ENCODE measurements at places on chromosomes 6 and 20. TPM values are rescaled to one million over a fixed set of nuclear protein-coding genes. Genes with fewer than 3 reads are reported as not detected.

DNA sequence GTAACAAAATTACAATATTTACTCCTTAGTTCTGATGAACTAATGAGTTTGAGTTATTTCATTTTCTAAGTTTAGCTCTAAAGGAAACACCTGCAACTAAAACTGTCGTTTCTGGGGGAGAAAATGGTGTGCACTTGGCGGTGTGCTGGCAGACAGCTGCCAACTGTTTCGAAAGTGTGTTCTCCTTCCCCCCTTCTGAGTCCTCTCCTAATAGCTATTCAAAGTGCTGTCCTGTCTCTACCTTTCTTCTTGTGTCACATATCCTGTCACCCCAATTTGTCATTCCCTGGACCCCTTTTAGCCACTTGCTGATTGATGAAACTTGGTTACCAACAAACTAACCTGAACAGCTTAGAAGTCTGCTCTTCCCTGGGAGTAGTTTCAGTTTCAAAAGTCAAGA lies 4.9 kb upstream of the UBE2J1 start:
- DNase-seq = no peak

- DNase-seq = no peak
Observed at GRCh38 chr6:51678274-51678673, 409.1 kb downstream of the PKHD1 start.

DNA sequence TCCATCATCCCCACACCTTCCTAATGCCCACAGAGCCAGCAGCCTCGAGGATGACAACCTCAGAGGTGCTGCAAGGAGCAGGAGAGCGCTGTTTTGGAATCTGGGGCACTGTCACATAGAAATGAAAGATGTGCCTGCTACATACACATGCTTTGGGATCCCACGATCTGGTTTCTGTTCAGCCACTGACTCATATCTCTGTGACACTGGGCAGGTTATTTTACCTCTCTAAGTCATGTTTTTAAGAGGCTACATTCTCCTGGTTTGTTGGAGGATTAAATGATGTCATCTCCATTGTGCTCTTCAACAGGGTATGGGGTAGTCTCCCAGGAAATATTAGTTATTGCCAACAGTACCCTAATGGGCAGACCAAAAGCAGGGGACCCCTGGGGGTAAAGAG lies 32.6 kb upstream of the TAB2 start:
- no peak for DNase-seq

- no peak for DNase-seq
Observed at GRCh38 chr20:49790077-49790798, 22.4 kb upstream of the SLC9A8 start.

DNA sequence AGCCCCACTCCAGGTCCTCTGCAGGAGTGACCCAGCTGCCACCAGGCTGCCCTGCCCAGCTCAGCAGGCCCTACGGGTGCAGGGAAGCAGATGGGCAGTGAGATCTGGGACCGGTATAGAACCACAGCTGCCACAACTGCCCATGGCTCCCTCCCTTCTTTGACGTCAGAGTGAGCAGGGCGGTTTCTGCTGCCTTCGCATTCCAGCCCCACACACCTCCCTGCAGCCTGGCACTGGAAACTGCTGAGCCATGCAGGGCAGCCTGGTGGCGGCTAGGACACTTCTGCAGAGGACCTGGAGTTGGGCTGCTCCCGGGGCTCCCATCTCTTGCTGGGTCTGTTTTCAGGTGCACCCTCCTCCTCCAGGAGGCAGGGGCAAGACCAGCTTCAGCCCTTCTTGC lies 101.6 kb upstream of the CD93 start:
- peak; percentile 74 for DNase-seq

GRCh38 chr20:46333161-46333991 lies 25.1 kb upstream of the CDH22 start:
- DNase-seq = no peak

DNA sequence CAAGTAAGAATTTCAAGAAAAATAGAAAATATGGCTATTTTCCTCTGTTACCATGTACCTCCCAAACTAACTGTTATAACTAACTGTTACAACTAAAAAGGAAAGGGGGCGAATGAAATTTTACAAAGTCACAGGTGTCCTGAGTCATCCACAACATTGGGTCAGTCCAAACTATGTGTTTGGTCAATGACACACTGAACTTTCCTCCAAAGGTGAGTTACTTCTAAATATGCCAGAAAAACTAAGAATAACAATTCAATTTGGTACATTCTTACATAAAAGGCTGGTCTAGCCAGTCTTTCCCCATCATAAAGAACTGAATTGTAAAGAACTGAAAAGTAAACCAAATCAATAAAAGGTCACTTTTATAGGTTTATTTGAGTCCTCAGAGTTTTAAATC lies 44.3 kb downstream of the ILRUN start:
- no peak for DNase-seq

GRCh38 chr6:132179955-132180354 lies 221.3 kb downstream of the MOXD1 start:
- DNase-seq = no peak

- DNase-seq = no peak
Observed at GRCh38 chr6:2734488-2735166, 16.1 kb downstream of the MYLK4 start.

DNA sequence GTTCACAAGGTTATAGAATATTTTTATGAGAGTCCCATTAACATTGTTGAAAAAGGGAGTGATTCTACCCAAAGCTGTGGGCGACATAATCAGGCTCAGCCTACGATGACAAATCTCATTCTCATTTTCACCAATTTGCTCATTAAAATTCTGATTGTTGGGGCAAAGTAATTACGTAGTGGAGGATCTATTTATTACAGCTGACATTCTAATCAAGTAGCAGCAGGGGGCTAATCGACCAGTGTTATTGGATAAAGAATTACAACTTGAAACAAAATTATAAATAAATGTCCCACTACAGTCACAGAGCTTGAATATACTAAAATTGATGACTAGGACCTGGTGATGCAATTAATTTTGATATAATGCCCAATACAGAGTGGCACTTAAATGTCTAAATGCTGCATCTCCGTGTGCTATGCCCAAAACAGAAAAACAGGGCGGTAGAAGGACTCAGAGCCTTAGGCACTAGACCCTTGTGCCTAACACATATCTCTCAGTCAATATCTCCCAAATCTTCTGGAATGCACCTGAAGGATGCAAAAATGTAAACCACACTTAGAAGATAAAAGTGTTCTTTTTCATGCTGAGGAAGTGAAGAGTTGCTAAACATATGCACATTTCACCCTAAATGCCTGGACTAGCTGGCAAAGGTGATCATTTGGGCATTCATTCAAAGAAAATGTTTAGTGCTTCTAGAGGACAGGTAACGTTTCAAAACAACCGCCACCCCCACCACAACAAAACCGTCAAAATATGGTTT lies 88.3 kb downstream of the CD24 start:
- DNase-seq = no peak

DNA sequence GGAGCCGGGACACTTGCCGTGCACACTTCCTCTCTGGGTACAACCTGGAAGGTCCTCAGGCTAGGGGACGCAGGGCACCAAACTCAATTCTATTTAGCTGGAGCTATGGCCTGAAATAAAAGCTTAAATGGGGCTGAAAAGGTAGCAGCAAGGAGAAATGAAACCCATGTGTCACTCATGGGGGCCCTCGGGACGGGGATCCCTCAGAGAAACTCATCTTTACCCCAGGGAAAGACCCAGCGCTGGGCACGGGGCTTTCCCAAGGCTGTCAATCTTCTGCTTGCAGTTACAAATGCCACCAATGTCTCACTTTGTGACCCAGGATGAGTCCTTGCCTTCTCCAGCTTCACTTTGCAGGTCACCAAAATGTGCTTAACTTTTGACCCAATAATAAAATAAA lies 16.5 kb downstream of the SNAI1 start:
- DNase-seq = no peak

DNA sequence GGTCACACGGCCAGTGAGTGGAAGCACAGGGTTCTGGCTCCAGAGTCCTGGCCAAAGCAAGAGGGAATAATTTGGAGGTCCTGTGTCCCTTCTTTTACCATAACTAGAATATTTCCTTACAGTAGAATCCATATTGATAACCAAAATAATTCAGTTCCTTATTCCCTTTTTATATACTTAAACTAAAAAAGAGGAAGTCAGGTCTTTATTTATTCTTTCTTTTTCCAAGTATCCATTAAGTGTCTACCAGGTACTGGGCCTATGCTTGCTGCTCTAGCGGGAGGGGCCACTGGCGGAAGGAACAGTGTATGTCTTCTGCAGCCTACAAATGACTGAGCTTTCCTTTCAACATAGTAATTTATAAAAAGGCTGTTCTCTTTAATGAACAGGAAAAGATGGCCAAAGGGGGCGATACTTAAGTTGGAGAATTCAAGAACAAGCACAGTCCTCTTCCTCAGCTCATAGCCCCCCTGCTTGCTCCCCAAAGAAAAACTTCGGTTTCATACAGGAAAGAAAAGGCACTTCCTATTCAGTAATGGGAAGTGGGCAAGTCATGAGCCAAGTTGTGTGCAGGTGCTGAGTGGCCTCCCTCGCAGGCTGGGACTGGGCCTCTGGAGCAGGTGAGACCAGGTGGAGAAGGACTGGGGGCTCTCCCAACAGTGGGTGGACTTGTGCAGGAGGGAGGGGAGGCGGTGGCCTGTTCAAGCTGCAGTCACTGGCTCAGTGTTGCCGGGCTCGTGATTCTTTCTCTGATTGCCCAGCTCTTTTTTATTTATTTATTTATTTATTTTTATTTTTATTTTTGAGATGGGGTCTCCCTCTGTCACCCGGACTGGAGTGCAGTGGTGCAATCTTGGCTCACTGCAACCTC lies 110.9 kb downstream of the ARMC2 start:
- DNase-seq = no peak

DNA sequence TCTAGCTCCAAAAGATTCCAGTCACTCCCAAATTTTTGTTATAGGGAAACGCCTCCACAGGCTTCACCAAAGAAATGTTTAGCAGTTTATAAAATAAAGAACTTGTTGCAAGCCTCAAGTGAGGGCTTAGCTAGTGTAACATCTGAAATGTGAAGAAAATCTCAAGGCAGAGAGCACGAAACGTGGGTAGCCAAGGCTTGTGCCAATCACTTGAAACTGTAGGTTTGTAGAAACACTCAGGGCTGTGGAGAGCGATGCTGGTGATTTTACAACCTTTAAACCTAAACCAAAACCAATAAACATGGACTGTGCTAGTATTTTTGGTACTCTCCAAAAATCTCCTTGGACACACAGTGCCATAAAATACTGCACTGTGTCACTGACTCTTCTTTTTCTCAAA lies 108.1 kb upstream of the TRAF3IP2 start:
- DNase-seq = no peak

Gene PSORS1C2
- total RNA-seq = 5.2 TPM

Gene FOXA2
- total RNA-seq = not detected

GRCh38 chr6:113859349-113860180 lies 2.4 kb downstream of the MARCKS start:
- no peak for DNase-seq

Gene ARMH2
- not detected for total RNA-seq

GRCh38 chr6:34792605-34793500 lies 970 bp downstream of the BLTP3A start:
- DNase-seq = no peak

DNA sequence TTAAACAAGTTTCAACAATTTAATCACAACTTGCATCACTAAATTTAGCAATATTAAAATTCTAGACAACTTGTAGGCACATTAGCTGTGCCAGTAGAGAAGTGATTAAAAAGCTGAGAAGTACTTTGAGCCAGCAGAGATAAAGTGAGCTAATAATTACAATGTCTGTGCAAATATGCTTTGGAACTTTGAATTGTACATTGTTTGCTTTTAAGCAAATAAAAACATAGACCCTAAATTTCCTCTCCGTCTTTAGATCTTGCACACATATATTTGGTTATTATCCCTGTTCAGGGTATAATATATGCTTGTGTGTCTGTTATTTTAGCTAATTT lies 44.2 kb upstream of the DEFB112 start:
- no peak for DNase-seq

DNA sequence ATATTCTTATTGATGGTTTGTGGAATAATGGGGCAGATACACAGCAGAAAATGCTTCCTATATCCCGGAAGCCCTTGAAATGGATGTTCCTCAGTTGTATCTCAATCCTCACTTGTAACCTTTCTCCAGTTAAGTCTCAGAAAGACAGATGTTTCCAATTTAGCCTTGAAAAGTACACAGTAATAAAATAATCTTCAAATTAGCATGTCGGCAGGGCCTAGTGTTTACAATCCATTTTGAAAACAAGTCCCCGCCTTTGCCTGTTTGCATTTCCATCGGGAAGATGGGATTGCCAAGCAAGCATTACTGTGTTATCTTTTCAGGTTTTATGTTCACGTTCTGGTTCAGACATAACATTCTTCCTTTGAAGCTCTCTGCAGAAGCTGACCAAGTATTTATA lies 41.5 kb downstream of the SNRNP48 start:
- no peak for DNase-seq

DNA sequence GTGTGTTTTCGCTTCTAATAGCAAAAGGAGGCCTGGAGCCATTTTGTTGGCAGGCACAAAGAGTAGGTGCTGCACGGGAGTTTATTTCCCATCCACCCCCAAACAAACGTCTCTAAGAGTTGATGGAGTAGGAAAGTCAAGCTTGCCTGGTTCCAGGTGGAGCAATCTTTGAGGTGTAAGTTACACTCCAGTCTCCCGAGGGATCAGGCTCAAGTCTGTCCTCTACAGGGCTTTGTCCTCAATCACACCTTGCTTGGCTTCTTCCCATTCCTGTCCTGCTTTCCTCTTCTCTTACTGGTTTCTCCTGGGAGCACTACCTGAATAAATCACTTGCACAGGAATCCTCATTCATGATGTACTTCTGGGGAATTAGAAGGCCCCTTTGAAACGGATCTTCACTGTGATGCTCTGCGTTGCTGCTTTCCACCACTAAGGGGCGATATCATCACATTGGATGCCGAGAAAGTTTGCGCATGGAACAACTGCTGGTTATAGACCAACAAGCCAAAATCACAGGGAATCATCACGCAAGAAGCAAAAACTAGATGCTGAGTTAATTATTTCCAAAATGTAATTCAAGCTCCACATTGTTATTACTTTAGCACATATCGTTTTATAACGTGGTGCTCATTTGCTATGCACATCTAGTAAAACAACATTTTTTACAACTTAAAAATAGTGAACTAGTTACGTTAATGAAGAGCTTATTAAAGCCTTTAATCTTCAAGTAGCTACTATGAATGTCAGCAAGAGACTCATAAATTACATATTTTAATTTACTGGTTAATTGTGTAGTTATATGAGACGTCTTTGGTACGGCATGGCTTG lies 156.8 kb downstream of the DNAH8 start:
- DNase-seq = no peak

Data from ascending aorta (tissue), 2 donors.